ENCODE measurements at places on chromosomes 5 and 9.

DNA sequence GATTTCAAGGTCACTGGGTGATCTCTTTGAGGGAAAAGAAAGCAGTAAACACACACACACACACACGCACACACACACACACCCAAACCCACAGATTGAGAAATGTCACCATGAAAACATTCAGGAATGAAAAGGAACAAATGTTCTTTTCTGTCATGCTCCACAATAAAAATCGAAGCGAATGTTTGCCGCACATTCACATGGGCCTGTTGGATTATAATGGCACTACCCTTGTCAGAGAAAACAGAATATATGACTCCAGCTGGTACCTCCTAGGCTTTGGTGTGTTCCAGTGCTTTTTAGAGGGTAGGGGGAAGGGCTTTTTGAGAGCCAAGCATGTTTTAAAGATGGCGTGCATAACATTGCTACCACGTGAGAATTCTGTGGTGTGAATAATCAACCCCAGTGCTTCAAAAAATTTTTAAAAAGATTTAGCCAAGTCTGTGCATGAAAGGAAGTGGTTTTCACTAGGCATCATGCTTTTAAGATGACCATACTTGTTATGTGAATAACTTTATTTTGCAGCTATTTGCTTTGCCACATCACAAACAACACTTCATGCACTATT, 120.8 kb upstream of the ZNF608 start:
- peak; percentile 32 for DNase-seq

GRCh38 chr9:69093471-69094103, 58.0 kb downstream of the FXN start:
- DNase-seq, result no peak

DNA sequence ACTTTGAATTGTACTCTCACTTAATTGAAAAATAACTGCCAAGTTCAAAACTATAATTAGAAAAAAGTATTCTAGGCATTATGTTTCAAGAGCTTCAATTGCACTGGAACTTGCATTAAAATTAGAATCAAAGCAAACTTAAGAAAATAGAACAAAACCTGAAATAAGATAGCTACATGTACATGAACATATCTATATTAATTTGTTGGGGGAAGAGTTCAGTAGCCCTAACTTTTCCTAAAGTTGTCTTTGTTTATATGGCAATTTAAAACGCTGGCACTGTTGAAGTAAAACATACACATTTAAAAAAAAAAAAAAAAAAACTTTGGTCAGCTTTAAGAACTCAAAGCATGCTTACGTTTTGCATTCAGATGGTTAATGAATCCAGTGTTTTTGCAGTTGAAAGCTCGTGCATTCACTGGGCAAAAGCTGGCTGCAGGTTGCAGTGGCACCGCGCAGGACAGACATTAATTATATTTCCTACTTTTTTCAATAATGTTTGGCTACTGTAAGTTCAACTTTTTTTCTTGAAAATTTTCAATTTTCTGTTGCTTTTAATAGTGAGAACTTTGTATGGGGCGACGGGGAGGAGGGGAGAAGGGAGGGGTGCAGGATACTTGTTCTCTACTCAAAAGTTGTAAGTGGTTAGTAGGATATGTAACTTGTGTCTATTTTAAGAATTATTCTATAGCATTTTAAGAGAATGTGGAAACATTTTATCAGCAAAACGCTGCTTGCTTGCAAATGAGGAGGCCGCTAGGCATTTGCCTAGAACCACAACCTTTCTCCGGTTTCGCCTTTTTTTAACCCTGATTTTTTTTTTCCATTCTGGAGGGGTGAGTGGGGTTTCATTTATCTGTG, 3.9 kb downstream of the NR2F1 start:
- no peak for DNase-seq

DNA sequence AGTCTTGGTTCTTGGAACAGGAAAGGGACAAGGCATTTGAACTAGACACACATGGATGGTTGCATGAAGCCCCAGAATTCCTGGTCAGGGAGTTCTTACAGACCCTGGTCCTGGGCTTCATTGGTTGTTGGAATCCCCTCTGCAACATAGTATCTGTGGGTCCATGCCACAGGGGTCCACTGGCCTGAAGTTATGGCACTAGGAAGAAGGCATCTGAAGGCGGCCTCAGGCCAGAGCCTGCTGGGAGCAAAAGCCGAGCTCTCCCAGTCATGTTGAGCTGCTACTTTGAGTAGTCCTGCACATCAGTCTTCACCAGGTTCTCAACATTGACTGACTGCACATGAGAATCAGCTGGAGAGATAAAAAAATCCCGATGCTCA, 71.1 kb upstream of the PITX1 start:
- DNase-seq, result no peak

DNA sequence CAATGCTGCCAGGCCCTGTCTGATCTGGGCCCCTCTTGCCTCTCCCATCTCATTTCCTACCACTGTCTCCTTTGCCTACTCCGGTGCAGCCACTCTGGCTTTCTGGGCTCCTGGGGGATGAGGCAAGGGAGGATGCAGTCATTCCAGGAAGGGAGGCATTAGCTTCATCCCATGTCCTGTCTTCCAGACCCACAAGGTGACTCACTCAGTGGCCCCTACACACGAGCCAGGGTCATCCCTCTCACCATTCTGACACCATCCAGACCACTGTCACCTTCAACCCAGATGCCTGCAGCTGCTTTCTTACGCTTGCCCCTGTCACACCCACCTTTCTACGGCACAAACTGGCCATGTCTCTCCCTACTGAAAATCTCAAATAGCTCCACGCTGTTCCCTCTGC, 19.1 kb downstream of the ACSL6 start:
- DNase-seq, result no peak

DNA sequence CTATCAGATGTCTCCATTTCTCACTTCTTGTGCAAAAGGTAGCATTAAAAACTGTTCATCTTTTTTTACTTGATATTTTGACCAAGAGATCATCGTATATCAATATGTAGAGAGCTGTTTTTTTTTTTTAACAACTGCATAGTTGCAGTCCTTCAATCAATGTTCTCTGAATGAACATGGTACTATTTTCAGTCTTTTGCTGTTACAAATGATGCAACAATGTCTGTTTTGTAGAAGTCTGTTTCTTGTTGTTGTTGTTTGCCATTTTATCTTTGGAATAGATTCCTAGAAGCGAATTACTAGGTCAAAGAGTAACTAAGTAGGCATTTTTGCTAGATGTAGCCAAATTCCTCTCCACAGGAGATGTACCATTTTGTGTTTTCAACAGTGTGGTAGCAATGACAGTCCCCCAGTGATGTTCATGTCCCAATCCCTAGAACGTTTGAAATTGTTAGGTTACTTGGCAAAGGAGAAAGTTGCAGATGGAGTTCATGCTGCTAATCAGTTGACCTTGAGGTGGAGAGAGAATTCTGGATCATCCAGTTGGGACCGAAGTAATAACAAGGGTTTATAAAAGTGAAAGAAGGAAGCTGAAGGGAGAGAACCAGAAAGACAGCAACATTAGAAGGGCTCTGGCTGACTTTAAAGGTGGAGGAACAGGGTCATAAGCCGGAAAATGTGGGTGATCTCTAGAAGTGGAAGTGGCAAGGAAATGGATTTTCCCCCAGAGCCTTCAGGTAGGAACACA, 6.3 kb downstream of the MTREX start:
- no peak for DNase-seq

GRCh38 chr5:75281716-75282465, 45.2 kb upstream of the ANKRD31 start:
- no peak for DNase-seq

GRCh38 chr5:171450423-171451331, 31.2 kb downstream of the FGF18 start:
- DNase-seq, result peak; percentile 51
